SIG-M5 (cell line): ENCODE measurements at places on chromosomes 11 and 22.

- no peak for DNase-seq
Measured at GRCh38 chr11:67415501-67416304, at the start of gene CARNS1. Gene CARNS1, plus strand, starts transcription at chr11:67415678. Its CDS starts 522 bp downstream, at chr11:67416200.

DNA sequence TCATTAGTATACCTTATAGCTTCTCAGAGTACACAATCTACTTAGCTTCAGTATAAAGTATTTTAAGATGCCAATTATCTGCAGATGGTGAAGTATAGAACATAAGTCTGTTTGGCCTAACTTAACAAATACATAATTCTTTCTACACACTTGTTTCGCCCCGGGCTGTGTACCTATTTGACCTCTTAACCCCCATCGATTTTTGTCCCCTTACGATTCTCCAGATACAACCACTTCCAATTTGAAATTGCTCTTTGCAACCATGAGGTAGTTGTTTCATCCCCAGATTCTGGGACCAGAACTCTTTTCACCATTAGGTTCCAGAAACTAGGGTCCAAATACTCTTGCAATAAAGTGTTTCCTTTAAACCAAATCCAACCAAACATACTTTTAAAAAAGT lies 10.0 kb upstream of the UPB1 start:
- DNase-seq = no peak

DNA sequence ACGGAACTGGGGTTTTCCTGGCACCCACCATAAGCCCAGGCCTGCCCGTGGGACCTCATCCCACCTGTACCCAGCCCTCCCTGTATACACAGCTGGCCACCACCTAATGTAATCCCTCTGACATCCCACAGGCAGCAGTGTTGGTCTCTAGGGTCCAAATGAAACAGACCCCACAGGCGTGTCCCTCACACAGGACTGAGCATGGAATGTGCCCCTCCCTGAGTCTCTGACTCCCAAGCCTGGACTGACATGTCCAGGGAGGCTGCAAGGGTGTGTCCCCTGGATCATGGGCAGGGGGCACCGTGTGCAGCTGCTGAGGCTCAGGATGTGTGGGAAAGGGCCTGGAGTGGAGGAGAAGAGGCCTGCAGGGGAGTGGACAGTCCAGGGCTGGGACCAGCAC lies 50.6 kb upstream of the PPARA start:
- DNase-seq = no peak

DNA sequence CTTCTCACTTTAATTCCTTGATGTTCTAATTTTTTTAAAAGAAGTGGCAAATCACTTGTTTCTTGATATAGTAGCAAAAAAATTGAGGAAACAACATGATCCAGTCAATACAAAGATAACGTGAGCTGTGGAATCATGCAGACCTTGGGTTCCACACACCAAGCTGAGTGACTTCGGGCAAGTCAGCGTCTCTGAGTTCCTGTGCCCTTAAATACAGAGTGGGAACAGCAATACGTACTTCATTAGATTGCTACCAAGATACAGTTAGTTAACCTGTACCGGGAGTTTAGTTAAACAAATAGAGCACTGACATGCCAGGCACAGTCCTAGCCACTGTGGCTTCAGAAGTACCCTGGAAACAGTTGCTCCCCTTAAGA lies 58.5 kb downstream of the PPP2R1B start:
- no peak for DNase-seq

GRCh38 chr11:46597155-46597554 lies 3.3 kb upstream of the AMBRA1 start:
- no peak for DNase-seq

DNA sequence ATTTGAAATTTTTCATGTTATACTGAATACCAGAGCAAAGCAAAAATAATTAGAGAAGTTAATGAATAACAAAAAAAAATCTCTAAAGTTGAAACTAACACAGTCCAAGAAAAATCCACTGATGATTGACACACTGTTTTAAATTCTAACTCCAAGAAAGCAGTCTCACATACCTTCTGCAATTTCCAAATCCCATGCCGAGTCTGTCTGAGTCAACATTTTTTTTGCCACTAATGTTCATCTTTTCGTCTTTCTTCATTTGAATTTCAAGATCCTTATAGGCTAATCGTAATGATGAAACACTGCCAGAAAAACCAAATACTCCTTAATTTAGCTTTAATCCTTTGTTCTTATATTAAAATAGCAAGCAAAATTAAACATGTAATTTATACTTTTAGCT lies 39.5 kb downstream of the ARFGAP3 start:
- no peak for DNase-seq

DNA sequence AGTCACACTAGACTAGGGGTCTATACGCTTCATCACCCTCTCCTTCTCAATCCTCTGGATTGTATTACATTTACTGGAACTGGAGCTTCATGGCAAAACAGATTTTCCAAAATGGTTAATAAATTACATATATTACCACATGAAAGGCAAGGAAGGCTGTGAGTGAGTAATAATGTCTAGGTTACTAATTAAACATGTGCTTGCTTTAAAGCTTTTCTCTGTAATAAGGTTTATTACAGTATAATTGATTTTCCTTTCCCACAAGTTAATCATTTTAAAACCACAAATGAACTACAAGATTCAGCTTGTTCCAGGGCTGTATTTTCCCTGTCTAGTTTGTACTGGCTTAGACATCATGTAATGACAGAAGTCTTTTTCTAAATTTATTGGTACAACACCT lies 25.6 kb downstream of the MMP13 start:
- DNase-seq = no peak

DNA sequence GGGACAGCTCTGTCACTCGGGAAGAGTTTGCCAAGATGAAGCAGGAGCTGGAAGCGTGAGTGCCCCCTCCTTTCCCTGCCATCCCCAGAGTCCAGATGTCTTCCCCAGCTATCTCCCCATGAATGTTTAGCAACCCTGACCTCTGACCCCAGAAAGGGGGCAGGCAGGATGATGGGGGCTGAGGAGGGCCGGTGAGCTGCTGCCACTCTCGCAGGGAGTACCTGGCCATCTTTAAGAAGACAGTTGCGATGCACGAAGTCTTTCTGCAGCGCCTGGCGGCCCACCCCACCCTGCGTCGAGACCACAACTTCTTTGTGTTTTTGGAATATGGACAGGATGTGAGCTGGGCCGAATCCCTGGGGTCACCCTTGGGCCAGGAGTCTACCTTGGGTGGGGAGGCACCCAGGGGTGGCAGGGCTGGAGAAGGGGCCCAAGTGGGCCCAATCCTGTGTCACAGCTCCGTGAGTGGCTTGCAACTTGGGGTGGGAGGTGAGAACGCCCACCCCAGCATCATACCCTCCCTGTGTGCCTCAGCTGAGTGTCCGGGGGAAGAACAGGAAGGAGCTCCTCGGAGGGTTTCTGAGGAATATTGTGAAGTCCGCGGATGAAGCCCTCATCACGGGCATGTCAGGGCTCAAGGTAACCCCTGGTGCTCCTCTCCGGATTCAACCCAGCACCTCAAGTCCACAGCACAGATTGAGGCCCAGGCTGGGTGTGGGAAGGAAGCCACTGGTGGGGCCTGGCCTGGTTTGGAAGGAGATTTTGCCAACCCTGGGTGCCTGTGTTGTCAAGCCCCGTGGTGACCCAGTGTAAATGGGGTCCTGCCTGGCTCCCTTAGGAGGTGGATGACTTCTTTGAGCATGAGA lies 7.5 kb downstream of the CFL1 start:
- DNase-seq = no peak

DNA sequence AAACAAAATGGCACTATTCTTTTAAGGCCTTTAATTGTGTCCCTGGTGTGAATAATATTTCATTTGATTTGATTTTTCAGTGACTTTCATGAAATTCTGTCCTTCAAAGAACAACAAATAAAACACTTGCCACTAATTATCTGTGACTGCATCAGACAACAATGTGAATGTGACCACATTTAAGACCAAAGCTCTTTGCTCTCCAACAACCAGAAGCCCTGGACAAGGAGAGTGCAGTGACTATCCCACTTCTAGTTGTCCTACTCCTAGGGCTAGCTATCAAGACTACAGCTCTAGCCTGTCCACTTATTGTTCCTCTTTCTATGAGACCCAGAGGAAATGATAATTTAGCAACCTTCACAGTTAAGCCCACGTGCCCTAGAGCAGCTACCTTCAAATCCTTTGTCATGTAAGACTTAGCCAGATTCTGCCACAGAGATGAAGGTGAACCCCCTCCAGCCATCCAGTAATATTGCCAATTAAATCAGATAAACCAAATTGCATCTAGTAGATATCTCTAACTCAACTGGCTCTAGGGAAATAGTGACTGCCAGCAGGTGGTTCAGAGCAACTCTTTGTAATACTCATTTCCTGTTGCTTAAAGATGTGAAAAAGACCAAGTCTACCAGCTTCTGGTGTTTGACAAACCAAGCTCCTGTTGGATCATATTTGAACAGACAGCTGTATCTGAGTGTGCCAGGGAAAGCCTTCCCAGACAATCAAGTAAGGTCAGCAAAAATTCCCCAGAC lies 142.6 kb upstream of the BLID start:
- DNase-seq = no peak

DNA sequence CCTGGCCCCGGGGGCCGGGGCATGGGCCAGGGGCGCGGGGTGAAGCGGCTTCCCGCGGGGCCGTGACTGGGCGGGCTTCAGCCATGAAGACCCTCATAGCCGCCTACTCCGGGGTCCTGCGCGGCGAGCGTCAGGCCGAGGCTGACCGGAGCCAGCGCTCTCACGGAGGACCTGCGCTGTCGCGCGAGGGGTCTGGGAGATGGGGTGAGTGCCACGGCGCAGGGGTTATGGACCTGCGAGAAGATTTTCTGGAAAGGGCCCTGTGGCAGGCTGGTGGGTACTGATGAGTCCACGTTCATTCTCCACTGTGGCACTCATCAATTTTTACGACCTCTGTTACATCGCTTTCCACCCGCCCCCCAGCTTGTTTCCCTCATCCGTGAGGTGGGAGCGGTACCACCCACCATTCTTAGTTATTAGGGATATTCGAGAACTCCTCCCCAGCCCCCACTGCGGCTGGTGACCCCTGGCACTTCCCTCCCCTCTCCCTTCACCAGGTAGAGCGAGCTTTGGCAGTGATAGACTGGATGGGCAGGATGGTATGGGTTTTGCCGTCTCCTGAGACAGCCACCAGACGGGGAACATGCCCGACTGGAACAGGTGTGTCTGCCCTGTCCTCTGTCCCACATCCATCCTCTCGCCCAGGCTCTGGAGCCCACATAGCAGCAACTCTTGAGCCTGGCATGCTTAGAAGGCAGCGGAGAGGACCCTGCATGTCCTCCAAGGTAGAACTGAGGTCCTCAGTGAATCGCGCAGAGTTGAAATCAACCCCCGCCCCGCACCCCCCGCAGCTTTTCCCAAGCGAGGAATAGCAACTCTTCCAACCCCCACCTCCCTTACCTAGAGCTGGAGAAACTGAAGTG lies 562 bp downstream of the DGAT2 start:
- no peak for DNase-seq

DNA sequence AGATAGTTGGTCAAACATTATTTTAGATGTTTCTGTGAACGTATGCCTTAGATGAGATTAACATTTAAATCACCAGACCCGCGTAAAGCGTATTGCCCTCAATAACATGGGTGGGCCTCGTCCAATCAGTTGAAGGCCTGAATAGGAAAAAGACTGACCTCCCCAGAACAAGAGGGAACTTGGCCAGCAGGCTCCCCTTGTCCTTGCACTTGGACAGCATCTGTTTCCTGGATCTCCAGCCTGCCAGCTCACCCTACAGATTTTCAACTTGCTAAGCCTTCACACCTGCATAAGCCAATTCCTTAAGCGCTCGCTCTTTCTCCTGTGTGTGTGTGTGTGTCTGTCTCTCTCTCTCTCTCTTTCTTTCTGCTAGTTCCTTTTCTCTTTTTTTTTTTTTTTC lies 8.2 kb downstream of the TOM1 start:
- no peak for DNase-seq

DNA sequence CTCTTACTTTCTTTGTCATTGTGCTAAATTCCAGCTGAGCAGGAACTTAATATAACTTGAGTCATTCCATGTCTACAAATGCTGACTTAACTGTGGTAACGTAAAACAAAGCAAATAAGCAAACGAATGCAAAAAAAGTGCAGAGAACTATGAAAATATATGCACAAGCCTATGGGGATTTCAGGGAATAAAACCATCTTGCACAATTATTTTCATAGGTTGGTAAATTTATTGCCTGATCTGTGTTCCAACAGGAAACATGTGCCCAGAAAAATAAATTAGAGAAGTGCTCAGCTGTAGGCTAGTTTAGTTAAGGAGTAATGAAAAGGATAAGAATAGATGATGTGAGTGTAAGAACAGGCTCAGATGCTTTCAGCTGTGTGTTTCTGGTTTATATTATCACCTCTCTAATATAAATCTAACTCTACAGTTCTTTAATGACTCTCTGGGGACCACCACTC lies 1169.3 kb downstream of the LRRC4C start:
- no peak for DNase-seq

DNA sequence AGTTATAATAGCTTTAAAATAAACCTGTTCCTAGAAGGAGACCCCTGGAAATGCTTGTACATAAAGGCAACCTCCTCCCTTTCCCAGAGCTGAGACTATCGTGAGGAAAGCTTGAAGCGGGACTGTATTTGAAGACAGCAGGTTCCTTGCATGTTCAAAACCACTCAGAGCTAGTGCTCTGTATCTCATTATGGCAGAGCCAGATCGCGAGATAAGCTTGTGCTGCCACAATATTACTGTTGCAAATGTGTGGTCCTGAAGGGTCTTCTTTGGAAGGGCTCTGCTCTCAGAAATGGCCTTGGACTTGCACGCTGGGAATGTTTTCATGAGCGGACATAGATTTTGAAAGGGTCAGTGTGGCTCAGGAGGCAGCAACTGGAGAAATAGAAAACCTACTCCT lies 168.2 kb downstream of the KIRREL3 start:
- DNase-seq = no peak
